ENCODE measurements at places on chromosomes 5 and 9.

- DNase-seq: no peak
These were observed 236.2 kb downstream of the TLE4 start for GRCh38 chr9:79807971-79808370.

DNA sequence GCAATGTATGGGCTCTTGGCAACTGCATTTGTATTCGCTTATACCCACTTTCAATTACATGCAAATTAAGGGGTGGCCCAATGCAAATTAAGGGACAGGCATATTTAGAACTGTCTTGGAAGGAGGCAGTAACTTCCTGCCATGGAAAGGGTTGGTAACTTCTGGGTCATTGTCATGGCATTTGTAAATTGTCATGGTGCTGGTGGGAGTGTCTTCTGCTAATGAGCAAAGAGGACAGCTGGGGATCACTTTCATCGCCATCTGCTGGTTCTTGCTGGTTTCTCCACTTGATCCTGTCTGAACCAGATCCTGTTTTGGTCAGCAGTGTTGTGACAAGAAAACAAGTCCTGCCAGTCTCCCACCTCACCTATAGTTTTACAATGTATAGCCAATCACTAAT lies 23.3 kb upstream of the UGT3A2 start:
- peak; percentile 51 for DNase-seq

- DNase-seq: no peak
These were observed 314.4 kb upstream of the MSX2 start for GRCh38 chr5:174409971-174410370.

DNA sequence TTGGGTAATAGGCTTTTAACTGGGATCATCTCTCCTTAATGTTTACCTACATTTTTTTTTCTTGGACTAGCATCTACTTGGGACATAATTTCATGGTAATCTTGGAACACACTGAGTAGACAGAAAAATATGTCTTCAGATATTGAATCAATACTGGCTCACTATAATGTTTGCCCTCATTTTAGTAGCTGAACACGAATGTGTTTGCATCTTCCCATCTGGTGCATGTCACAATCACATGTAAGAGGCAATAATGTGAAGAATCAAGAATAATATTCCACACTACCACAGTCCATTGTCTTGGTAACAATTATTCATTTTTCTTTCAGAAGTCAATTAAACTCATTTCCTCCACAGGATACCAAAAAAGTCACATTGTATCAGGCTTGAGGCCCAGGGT lies 382.7 kb upstream of the CDH10 start:
- DNase-seq: no peak

DNA sequence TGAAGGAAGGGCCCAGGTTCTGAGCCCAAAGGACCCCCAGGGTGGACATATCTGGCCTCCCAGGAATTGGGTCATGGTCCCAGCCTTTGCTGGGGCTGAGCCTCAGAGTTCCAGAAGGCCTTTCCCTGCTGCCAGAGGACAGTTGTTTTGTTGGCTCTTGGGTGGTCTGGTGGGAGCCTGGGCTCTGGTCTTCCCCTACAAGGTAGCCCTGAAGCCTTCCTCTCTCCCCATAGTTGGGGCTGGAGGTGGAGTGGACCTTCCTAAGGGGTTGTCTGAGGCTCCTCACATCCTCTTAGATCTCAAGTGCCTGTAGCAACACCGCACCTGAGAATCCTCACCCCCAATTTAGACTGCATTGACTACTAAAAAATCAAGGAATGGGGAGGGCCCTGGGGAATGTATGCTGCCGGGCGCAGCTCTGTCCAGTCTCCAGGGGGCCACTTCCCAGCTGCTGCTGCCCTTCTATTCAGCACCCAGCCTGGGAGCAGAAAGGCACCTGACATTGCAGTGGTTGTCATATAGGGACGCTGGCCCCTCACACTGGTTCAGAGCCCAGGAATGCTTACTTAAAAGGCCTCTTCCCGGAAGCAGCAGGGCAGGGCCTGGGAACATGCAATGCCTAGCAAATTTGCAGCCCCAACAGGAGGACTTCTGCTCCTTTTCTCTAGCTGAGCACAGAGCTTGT lies 66.4 kb downstream of the IL31RA start:
- DNase-seq: no peak

DNA sequence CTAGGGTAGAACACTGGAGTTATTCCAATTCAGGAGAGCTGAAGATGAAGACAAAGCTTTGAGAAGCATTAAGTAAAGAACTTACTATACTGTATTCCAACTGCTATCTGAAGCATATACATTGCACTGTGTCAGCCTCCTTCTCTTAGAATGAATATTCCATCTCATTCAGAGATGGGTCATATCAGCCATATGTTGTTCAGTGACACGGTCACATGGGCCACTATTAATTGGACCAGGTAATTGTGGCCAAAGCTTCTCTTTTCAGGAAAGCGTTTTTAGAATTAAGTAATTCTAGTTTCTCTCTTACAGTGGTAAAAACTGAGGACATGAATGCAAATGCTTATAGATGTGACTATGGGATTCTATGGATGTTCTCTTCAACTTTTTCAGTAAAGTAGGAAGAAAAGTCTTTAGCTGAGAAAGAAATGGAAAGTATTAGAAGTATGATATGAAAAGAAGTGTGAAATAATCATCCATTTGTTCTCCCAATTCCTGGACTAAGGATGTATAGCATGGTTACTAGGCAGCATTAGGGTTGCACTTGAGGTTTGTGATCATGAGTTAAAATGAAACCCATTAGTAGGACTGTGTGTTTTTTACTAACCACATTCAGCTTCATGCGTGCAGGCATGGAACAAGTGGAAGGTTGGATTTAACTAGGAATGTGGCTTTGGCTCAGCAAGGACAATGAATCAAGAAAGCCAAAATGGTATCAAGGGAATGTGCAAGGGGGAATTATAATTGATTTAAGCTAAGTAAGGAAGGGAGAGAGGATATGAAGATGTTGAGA lies 40.9 kb downstream of the CETN3 start:
- no peak for DNase-seq

DNA sequence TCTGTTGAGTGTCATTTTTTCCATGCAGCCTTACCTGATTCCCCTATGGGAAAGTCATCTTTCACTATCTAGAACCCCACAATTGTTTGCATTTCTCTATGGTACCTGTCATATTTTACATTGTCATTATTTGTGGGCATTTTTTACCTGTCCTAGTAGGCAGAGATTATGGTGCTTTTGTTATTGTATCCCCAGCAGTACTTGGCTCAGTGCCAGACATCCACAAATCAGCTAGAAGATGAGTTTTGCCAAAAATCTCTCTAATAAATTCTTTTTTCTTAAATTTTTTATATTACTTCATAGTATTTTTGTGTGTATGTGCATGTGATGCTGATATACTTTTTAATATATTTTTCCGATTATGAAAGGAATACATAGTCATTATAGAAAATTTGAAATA lies 13.2 kb downstream of the GARNL3 start:
- no peak for DNase-seq

DNA sequence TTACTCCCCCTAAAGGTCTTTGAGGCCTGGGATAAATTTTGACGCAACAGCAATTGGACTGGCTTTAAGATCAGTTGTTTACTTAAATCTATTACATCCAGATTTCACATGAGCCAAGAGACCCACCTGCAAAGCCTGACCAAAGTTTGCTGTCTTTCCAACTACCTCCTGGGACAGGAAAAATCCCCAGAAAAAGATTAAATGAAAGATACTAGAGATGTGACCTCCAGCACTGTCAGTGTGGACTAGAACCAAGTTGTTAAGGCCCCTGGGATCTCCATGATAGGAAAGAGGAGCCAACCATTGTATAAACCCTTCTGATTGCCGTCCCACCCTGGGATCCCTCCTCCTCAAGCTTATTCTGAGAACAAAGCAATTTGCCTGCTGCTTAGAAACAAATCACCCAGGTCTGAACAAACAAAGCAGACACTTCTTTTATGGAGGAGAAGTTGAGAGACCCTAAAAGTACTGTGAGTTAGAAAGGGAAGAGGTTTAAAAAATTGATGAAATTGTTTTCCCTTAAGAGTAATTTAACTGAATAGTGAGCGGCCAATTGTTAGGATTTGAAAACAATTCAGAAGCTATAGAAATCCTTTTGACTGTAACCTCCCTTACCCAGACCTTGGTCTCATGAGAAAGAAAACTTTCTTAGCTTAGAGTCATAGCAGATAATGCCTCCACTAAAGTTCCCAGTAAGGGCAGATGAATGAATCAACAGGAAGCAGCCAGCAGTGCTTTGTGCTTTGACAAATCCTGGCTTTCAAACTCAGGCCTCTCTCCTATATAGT lies 255.2 kb downstream of the TMEM167A start:
- peak; percentile 43 for DNase-seq

DNA sequence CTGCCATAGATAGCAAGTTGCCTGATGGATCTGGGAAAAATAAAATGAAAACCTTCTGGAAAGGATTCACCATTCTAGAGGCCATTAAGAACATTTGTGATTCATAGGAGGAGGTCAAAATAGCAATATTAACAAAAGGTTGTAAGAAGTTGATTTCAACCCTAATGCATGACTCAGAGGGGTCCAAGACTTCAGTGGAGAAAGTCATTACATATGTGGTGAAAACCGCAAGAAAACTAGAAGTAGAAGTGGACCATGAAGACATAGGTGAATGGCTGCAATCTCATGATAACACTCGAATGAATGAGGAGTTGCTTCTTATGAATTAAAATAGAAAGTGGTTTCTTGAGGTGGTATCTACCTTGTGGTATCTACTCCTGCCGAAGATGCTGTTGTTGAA lies 86.6 kb downstream of the GABRA1 start:
- no peak for DNase-seq

DNA sequence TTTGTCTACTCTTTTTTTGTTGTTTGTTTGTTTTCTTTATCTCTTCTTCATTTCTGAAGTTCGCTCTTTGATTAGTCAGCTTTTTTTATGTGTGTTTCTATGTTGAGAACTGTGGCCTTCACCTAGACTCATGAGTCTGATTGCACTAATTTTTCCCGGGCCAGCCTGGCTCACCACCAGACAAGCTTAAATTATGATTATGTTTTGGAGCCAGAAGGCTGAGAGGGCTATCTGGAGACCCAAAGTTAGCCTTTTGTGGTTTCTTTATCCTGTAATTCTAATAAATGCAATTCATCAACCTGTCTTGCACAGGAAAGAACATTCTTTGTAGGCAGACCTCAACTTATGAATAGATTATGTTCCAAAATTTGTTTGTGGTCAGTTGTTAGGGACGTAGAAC lies 20.8 kb upstream of the ACTBL2 start:
- no peak for DNase-seq

DNA sequence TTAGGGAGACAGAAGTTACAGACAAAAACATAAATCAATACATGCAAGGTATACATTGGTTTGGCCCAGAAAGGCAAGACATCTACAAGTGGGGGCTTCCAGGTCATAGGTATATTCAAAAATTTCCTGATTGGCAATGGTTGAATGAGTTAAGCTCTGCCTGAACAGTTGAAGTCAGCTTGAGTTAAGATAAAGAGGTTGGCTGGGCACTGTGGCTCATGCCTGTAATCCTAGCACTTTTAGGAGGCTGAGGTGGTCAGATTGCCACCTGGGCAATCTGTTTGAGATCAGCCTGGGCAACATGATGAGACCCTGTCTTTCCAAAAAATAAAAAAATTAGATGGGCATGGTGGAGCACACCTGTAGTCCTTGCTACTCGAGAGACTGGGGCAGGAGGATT lies 16.3 kb downstream of the TMC1 start:
- no peak for DNase-seq

DNA sequence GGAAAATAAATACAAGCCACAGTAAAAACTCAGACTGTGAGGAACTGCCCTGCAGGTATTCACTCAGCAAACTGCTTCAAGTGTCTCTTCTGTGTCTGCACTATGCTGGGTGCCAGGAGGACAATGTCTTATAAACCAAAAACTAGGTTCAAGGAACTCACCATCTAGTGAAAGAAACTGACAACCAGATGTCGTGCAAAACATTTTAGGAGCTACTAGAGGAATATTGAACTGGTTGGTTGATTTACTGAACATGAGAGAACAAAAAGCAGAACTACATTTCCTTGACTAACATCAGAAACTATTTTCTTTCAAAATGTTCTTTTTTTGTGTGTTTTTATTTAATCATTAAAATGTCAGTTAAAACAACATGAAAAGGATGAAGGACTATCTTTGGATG lies 35.2 kb downstream of the ZNF366 start:
- DNase-seq: no peak

DNA sequence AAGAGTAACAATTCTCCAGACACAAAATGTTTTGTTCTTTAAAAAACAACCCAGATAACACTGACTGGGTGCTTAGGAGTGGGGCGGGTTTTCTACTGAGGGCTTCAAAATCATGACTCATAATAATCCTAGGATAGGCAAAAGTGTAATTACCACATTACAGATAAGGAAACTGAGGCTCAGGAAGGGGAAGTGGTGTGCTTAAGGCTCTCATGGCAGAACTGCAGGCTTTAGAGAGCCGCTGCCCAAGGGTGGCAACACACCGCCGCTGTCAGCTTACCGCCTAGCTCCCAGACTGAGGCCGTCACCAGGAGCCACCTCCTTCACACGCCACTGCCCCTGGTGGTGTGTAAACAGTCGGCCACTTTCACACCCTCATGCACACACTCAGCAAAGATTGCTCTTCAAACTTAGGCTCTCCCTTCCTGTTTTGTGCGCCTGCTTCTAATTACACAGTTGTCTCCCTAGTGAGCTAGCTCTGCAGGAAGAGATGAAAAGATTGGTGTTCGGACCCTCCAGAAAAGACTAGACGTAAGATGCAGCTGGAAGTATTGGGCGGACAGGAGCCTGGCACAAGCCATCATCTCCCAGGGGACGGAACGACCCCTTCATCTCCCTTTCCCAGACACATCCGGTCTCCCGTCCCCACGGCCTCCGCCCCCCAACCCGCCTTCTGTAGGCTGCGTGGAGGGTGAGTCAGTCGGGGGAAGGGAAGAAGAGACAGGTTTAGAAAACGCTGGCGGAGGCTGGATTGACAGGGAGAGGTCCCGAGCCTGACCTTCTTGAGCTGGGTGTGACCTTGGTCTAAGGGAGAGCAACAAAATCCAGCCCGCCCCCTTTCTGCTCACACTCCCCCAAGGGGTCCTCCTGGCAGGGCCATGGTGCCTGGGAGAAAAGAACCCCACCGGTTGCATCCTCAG lies 162.7 kb downstream of the SYK start:
- DNase-seq: no peak

- no peak for DNase-seq
These were observed 43.6 kb downstream of the SEC61B start for GRCh38 chr9:99265691-99266090.

- no peak for DNase-seq
These were observed 64.5 kb downstream of the PAM start for GRCh38 chr5:102819634-102820033.

DNA sequence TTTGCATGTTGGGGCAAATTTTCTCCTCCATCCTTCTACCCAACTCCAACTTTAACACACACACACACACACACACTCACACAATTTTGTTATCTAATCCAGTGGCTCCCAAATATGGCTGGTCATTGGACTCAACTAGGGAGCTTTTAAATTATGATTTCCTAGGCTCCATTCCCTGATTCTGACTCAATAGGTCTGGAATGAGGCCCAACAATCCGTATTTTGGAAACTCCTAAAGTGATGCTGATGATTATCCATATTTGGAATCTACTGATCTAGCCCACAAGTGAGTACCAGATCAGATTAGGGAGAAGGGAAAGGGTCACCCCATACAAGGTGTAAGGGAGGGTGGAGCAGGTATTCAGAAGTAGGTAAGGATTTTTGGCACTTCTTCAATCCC lies 309.7 kb downstream of the TLE1 start:
- DNase-seq: no peak

Data from HAP-1 (cell line).